ENCODE measurements at places on chromosomes 16 and 17.

DNA sequence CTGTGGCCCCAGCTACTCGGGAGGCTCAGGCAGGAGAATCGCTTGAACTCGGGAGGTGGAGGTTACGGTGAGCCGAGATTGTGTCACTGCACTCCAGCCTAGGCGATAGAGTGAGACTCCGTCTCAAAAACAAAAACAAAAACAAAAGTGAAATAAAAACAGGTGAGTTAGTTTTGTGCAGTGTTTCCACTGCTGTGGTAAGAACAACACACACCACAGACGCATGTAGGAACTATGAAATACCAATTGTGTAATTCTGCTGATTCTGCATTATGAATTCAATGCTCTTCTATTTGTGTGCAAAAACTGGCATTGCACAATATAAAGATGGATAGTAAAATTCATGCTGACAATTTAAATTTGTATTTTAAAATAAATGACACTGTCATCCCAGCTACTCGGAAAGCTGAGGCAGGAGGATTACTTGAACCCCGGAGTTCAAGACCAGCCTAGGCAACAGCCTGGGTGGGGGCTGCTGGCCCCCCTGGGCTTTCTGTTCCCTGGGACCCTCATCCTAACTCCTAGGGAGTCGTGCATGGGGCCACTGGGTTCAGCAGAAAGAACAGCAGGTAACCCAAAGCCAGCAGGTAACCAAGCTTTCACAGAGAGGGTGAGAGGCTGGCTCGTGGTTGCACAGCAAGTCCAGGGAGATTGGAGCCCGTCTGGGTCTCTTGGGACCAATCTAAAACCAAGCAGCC lies 10.6 kb upstream of the RHBDF2 start:
- no peak for DNase-seq

DNA sequence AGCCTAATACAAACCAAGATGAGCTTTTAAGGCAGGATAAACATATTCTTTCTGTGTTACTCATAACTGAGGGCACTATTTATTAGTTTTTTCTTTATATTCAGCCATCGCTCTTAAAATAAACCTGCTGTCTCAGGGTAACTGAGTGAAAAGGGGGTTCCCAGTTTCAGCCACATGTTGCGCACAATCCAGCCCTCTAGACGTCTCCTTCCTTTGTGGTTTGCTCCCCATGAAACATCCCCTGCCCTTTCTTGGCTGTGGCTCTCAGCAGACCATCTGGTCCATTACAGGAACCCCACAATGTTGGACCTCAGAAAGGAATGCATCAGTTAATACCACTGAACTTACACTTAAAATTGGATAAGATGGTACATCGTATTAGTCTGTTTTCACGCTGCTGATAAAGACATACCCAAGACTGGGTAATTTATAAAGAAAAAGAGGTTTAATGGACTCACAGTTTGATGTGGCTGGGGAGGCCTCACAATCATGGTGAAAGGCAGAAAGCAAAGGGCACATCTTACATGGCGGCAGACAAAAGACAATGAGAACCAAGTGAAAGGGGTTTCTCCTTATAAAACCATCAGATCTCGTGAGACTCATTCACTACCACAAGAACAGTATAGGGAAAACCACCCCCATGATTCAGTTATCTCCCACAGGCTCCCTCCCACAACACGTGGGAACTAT lies 12.6 kb upstream of the IL21R start:
- DNase-seq = no peak

DNA sequence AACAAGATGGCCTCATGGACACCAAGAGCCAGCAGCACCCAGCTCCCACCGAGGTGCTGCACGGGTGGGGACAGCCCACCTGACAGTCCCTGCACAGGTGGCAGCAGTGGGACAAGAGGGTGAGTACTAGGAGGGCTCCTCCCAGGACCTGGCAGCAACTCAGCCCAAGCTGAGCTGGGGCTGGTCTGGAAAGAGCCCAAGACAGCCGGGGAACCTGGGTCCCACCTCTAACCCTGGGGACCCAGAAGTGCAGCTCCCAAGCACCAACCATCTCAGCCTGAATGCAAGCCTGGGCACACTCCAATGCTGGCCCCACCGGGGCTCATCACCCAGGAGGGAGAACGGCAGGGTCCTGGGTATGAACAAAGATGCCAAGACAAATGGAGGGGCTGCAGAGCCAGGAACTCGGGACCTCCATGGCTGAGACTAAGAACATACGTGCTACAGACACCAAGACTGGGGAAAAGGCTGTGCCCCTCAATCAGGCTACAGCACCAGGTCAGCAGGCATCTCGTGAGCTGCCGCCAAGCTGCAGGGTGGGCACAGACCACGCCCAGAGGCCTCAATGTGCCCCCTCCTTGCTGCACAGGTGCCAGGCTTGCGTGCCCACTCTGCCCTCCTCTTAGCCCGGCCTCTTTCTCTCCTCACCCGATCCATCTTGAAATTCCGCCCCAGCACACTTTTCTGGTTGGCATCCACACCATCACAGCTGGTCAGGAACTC lies 37.5 kb upstream of the GSG1L start:
- DNase-seq = no peak

DNA sequence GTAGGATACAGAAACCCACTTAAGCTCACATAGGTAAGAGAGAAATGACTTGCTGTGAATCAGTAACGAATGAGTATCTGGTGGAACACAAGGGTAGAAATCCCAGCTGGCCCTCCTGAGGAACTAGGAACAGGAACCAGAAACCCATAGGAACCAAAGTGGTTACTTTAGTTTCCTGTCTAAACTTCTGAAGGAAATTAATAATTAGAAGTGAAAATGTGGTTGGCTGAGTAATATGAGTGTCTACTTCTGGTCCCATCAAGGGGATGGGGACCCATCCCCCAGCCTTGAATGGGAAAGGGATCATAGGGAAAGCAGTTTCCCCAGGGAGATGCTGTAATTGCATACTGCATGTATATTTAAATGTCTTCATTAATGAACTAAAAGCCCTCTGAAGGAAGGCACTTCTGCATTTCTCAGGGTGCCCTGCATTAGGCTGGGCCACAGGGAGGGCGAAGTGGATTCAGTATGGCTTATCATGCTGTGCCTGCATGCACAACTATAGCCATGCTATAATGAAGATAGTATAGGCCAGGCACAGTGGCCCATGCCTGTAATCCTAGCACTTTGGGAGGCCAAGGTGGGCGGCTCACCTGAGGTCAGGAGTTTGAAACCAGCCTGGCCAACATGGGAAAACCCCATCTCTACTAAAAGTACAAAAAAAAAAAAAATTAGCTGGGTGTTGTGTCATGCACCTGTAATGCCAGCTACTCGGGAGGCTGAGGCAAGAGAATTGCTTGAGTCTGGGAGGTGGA lies 45.6 kb downstream of the CYB5B start:
- no peak for DNase-seq

DNA sequence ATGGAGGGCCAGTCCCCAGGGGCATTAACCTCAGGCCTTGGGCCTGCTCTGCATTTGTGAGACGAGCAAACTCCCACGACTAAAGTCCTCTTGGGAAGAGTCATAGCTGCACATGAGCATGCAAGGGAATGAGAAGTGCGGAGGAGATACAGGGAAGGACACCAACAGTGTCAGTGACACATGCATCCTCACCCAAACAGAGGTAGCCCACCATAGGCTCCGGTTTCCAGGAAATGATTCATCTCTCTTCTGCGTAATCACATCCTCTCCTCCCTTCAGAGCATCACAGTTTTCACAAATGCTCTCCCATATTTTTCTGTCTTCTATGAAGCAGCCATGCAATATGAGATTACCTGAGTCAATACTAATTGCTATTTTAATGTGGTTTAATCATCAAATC lies 725.7 kb upstream of the GOT2 start:
- no peak for DNase-seq

DNA sequence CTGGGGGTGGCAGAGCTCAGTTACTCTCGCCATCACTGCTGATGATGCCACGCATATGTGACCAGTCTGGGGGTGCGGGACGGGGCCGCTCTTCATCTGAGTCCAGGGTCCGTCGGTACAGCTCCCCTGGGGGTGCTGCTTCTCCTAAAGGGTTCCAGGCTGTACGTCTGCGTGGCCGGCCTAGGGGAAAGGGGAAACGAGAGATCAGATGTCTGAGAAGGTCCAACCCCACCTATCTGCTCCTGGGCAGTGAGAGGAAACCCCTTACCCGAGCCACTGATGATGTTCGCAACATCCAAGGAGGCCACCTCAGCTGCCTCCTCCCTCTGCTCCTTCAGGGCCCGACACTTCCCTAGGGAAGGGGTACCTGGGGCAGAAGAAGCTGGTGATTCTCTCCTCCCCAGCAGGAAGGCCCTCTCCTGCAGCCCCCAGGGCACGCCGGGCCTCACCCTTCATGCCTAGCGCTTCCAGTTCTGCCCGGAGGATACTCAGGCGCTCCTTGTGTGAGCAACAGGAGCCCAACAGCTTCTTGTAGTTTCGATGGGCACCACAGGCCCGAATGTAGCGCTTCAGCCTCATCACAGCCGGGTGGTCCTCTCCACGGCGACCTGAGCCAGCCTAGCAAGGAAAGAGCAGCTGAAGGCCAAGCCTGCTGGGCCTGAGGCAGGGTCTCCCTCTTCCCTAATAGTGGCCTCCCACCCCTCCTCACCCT lies 2.1 kb downstream of the HIRIP3 start:
- DNase-seq = no peak

- no peak for DNase-seq
Observed at GRCh38 chr17:913207-913606, 66.4 kb downstream of the NXN start.

GRCh38 chr16:69553332-69553731 lies 12.4 kb upstream of the NFAT5 start:
- DNase-seq = no peak

DNA sequence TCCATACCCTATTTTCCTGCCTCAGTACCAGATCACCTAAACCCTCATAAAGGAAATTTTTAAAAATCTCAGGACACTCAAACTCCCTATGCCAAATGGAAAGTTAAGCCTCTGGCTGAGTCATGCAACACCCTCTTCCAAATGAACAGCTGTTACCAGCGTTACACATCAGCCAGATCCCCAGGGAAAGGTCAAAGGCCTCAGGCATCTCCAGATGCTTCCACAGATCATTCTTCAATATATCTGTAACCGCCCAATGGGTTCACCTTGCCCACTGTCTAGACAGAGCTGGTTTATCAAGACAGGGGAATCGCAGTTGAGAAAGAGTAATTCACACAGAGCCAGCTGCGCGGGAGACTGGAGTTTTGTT lies 29.1 kb upstream of the SHCBP1 start:
- no peak for DNase-seq

- DNase-seq = no peak
Observed at GRCh38 chr17:82047914-82048570, 3.6 kb downstream of the RFNG start.

GRCh38 chr17:50505591-50506130 lies 2.6 kb upstream of the MYCBPAP start:
- no peak for DNase-seq

DNA sequence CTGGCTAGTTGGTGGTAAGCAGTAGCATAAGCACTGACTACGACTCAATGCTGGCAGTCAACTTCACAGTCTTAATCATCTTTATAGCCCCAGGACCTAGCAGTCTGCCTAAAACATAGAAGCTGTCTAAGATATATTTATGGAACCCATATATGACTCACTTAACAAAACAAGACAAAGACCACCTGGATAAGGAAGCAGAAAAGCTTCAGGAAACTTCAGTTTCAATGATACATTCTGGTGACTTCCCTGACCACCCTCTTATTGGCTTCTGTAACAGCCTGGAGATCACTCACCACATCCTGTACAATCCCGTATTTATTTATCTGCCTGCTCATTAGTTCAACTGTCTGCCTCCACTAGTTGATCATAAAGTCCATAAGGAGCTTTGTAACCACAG lies 95.5 kb downstream of the PMP22 start:
- no peak for DNase-seq

DNA sequence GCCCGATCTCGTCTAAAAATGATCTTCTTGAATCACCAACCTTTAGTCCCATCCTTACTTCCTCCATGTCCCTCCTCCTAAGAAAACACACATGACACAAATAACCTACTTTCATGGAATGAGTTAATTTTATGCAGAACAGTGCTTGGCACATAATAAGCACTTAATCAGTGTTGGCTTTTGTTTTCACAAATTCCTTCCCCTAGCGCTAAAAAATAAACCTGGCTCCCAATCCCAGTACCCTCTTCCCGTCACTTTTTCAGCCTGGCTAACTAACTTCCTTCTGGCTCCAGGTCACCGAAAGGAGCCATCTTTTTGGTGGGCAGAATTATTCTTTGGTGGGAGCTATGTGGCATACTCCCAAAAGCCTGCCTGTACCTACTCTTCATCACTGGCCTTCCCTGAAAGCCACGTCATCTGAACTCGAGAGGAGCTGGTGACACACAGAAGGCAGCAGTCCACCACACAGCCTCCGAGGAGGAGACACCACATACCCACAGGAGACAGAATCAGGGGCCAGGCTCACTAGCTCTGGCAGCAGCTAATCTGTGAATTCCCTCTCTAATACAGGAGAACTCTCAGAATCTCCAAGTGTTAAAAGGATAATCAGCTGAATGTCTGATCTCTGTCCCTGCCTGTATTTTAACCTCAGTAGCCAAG lies 114.5 kb downstream of the SMG6 start:
- DNase-seq = no peak

DNA sequence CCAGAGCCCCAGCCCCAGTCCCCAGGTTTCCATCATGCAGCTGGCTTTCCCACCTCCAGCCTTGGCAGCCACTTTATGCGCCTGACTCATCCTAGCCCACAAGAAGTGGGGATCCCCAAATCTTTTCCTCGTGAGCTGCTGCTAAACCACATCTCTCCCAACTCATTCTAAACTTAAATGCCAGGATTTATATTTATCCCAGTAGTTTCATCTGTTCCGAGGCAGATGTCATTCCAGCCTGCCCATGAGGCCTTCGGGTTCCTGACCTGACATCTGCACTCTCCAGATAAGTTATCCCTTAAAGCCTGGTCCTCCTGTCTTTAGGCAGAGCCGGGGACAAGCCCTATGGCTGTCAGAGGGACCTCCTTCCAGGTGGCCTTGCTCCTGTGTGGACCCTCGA lies 16.6 kb downstream of the PLXDC1 start:
- no peak for DNase-seq

- no peak for DNase-seq
Observed at GRCh38 chr17:29720551-29720950, 97.8 kb upstream of the CORO6 start.

DNA sequence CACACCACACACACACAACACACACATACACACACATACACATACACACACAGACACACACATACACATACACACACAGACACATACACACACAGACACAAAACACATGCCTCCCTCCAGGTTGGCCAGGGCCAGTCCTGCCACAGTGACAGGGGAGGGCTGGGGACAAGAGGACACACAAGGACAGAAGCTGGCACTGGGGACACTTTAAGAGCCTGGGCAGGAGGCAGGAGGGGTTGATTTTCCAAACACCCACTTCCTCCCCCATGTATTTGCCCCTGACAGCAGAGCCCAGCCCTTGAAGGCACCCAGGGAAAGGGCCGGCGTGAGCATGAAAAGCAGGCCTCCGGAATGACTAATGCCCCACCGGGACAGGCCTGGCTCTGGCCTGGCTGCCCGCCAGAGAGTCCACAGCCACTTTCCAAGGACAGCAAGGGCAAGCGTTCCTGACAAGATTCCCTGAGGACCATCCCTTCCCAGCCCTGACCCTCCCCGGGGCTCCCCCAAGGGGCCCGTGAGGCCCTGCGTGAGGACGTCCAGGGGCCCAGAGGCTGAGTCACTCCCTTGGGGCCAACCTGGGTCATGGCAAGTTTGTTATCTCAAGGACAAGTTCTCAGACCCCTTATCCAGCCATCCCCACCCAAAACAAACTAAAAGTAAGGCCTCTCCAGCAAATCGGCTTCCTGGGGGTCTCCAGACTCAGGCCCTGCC lies 235.6 kb downstream of the ZNF423 start:
- DNase-seq = no peak
